ENCODE measurements at places on chromosomes 1 and 21.

DNA sequence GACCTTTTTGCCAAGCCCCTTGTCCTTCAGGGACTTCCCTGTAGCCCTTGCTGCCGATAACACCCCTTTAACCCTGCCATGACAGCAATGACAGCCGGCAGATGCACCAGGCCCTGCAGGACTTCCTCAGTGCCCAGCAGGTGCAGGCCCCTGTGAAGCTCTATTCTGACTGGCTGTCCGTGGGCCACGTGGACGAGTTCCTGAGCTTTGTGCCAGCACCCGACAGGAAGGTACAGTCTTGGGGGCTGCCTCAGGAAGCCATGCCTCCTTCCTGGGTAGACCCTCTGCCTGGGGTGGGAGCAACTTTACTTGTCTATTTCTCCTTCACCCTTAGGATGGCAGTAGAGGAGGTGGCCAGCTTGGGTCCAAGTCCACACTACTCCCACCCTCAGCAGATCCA, 16.1 kb upstream of the PADI6 start:
- no peak for DNase-seq

DNA sequence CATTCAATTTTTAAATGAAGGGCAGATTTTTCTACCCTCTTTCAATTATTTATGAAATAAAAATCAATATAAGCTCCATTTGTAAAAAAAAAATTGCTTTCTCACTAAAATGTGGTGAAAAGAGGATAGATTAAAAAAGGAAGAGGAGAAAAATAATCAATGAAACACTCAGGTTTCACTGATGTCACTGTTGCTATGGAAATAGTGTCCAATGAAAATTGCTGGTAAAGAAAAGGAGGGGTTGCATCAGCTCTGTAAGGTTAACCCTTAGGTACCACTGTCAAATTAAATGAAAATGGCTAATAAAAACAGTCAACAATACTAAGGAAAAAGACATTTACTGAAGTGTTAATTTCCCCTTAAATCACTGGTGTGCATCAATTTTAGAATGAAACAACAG, 91.6 kb upstream of the TTC39A start:
- DNase-seq = peak; percentile 78

GRCh38 chr1:17569200-17570139, 30.0 kb downstream of the ARHGEF10L start:
- peak; percentile 93 for DNase-seq

GRCh38 chr1:107413546-107413945, 272.7 kb downstream of the NTNG1 start:
- no peak for DNase-seq

DNA sequence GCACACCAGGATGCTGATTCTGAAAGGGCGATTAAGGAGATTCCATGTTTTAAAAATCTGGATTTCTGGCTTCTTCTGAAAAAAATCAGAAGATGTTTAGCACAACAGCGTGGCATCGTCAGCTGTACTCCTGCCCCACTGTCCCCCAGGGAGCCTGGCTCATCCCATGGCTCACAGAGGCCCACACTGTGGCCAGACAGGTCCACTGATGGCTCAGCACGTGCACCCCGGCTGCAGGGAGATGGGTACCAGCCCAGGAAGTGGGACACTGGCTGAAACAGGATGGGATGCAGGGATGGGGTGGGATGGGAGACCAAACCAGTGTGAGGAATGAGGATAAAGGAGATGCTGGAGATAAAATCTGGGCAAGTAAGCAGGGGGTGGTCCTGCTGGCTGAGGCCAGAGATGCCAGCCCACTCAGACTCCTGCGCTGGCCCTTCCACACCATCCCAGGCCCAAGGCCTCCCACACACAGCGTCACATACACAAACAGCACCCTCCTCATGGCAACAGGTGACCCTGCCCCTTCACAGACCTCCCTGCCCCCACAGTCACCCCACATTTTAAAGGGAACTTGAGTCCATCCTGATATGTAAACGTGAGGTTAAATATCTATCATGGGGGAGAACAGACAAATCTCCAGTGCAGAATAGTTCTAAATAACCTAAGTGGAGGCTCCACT, 23.9 kb upstream of the SAMD11 start:
- no peak for DNase-seq

DNA sequence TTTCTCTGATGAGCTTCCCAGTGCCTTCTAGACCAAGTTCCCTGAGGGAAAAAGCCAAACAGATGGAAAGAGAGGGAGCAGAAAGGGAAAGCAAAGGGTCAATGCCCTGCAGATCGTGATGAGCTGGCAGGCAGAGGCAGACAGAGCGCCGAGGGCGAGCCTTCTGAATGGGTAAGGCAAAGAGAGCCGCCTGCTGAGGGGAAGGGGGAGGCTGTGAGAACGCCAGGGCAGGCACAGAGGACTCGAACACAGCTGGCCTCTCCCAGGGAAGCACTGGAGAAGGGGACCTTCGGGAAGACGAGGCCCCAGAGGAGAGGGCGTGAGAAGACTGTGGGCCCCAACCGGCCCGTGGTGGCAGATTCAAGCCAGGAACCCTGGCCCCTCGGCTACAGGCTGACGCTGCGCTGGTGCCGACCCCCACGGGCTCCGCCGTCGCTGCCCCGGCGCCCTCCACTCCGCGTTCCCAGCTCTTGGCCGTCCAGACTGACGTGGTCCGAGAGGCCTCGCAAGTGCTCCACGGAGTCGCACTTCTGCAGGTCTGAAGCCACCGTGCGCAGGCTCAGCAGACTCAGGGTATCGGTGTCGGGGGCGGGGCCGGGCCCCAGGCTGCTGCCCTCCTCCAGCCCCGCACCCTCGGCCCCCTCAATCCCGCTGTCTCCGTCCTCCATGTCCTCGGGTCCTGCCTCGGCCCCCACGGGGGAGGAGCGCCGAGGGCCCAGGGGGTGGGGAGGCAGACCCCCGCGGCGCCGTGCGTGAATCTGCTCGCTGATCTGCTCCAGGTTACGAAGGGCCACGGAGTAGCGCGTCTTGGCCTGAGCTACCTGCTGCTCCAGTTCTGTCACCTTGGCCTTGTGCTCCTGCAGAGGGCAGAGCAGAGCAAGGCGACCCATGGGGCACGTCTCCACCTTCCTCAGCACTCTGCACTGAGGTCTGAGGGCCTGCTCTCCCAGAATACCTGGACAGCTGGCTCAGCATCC, 13.9 kb downstream of the SH3BP5L start:
- DNase-seq = no peak

GRCh38 chr1:23838401-23838866, 13.2 kb upstream of the HMGCL start:
- peak; percentile 88 for DNase-seq

GRCh38 chr1:117250061-117250606, 39.4 kb upstream of the VTCN1 start:
- DNase-seq = no peak

- no peak for DNase-seq
Observed at GRCh38 chr1:17118706-17119075, 560 bp downstream of the PADI2 start.

GRCh38 chr1:7632176-7632575, 138.9 kb upstream of the VAMP3 start:
- DNase-seq = no peak

DNA sequence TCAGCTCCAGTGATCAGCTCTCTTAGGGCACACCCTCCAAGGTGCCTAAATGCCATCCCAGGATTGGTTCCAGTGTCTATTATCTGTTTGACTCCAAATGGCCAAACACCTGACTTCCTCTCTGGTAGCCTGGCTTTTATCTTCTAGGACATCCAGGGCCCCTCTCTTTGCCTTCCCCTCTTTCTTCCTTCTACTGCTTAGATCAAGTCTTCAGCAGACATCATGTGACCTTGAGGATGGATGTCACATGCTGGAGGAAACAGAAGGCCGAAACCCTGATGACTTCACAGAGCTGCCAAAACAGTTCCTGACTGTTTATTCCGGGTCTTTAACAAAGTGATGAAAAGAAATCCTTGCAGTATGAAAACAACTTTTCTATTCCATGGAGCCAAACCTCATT, 24.4 kb upstream of the WDR26 start:
- DNase-seq = no peak

DNA sequence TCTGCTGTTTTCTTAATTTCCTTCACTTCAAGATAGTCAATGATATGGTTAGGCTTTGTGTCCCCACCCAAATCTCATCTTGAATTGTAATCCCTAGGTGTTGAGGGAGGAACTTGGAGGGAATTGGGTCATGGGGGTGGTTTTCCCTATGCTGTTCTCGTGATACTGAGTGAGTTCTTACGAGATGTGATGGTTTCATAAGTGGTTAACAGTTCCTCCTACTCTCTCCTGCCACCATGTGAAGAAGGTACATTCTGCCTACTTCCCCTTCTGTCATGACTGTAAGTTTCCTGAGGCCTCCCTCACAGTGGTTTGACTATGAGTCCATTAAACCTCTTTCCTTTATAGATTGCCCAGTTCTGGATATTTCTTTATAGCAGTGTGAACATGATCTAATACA, 74.0 kb upstream of the SAMSN1 start:
- no peak for DNase-seq

- DNase-seq = no peak
Observed at GRCh38 chr1:197995408-197996258, 78.5 kb downstream of the LHX9 start.

- no peak for DNase-seq
Observed at GRCh38 chr21:35139382-35139715, 90.2 kb upstream of the RUNX1 start.

DNA sequence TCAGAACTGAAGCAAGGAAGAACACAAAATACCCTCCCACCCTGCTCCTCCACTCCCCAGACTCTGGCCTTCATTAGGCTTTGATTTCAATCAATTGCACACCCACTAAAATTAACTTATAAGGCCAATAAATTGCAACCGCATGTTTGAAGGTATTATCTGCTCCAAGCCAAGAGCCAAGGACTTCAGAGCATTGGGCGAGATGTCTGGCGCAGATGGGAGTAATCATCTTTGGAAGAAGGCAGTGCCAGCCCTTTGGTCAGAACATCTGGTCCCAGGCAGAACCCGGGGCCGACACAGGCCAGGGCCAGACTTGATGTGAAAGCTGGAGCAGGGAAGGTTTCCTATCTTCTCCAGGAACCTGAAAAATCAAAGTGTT, 60.0 kb downstream of the SLC66A1 start:
- DNase-seq = peak; percentile 62

- no peak for DNase-seq
Observed at GRCh38 chr1:155284476-155284875, 7.2 kb downstream of the HCN3 start.

DNA sequence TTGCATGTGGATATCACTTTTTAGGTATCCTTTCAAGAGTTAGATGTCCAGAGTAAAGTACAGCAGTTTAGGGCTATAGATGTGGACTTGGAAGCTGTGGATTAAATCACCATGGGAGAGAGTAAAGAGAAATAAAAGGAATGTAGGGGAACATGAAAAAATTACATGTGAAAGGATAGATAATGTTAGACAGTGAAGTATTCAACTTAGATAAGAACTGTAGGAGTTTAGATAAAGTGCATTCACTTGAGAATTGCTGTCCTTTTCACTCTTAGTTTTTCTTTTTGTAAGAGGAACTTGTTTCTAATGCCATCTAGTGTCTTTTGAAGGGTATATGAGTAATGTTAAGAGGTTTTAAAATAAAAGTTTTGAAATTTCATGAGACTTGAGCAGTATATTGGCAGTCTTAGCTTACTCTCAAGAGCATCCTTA, 40.1 kb downstream of the MAST2 start:
- peak; percentile 16 for DNase-seq

GRCh38 chr1:43438576-43438952, 15.2 kb downstream of the HYI start:
- no peak for DNase-seq

DNA sequence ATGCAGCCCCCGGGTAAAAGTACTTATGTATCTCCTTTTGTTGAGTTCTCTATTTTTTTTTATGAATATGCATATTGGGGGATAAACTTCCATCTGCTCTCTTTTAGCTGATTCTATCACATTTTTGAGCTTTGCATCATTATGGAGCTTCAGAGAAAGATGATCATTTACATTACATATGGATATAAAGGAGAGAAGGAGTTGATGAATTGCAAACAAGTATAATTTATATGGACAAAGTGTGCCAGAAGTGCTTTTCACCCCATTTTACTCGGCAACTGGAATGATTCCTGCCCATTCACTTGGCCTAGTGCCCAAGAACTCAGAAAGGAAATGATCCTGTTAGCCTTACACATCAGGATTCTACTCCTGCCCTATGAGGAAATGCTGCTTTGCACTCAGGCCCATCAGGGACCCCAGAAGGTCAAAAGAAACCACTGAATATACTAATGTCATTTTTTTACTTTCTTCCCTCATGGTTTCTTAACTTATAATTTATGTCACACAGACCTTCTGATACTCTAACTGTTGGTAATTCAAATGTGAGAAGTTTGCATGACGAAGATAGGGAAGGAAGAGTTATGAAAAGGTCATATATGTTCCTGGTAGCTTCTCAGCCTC, 65.6 kb downstream of the SAMSN1 start:
- DNase-seq = no peak

- DNase-seq = no peak
Observed at GRCh38 chr21:20169812-20170576, 828.2 kb upstream of the NCAM2 start.

DNA sequence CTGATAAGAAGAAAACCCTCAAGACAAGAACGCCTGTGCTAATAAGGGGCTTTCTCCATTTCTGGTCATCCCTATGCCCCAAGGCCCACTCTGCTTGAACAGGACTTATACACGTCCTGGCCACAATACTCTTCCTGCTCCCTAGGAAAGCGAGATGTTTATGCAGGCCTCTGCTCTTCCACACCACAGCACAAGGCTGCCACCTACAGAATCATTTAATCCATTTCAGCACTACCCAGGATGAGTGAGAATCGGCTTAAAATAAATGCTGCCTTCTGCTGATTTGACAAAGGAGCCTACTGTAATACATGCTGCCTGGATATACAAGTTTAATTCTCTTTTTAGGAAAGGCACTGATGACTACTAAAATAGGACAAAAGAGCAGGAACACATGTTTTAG, 29.4 kb downstream of the FRRS1 start:
- peak; percentile 71 for DNase-seq

DNA sequence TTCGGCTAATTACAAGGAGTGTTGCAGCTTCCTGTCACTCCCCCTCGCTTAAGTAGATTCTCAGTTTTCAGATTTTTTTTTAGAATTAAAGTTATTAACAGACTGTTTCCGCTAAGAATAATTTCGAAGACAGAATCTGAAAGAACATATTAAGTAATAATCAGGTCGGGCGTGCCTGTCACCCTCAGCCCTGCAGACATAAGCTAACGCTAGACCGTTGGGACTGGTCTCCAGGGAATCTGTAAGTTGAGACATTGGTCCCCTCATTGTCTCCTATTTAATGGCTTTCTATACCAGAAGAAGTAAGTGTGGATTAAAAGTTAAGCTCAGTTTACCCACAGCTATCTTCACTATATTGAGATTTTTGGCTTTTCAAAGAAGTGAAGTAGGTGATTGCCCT, 14.5 kb downstream of the NMNAT1 start:
- no peak for DNase-seq

DNA sequence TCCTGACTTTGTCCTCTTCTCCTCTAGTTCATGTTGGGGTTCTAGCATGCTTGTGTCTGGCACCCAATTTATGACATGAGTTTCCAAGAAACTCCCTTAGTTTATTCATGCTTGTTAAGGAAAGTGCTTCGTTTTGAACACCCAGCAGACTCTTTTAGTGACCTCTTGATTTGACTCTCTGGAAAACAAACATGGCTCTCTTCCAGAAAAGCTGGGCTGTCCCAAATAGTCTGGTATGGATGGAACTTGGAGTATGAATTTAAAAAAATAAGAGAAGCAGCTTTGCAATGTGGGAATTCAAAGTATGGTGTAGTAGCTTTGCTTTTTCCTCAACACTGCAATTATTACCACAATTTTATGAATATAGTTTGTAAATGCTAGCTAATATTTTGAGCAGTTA, 143.4 kb upstream of the C8B start:
- peak; percentile 37 for DNase-seq

GRCh38 chr1:74571891-74572290, 59.5 kb upstream of the LRRC53 start:
- no peak for DNase-seq

GRCh38 chr1:207981976-207982375, 71.1 kb upstream of the CD34 start:
- DNase-seq = peak; percentile 47
